ENCODE measurements at places on chromosomes 3 and 15.
A peak's percentile ranks its signal among the peaks of the same experiment; 100 is the strongest.

DNA sequence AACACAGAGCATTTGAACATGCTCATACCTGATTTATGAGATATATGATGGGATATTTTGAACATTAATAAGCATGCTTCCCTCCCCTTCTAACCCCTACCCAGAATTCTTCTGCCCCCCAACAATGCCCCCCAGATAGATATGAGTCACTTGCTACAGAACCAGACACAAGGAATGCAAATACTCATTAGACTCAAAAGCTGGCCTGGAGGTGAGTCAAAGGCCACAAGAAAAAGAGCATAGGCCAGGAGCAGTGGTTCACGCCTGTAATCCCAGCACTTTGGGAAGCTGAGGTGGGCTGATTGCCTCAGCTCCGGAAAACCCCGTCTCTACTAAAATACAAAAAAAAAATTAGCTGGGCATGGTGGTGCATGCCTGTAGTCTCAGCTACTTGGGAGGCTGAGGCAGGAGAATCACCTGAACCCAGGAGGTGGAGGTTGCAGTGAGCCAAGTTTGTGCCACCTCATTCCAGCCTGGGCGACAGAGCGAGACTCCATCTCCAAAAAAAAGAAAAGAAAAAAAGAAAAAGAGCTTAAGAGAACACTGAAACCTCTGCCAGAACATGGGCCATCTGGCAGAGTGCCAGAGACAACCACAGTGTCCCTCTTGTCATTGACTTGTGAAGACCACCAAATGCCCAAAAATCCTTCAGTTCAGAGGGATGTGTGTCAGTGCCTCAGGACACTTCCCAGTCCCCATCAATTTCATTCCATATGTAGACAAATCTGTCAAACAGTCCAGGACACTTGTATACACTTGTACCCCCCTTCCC, 3.9 kb upstream of the SH3GL3 start:
- no peak for DNase-seq

- DNase-seq: peak; percentile 85
These were observed at the start of gene MBNL1 for GRCh38 chr3:152268555-152269055. Gene MBNL1, plus strand, starts transcription at chr3:152268929. Its CDS starts 31,265 bp downstream, at chr3:152300194.

GRCh38 chr3:160956785-160957184, 148.4 kb downstream of the B3GALNT1 start:
- no peak for DNase-seq

- no peak for DNase-seq
These were observed 9.3 kb downstream of the IRAK2 start for GRCh38 chr3:10173926-10174435.

DNA sequence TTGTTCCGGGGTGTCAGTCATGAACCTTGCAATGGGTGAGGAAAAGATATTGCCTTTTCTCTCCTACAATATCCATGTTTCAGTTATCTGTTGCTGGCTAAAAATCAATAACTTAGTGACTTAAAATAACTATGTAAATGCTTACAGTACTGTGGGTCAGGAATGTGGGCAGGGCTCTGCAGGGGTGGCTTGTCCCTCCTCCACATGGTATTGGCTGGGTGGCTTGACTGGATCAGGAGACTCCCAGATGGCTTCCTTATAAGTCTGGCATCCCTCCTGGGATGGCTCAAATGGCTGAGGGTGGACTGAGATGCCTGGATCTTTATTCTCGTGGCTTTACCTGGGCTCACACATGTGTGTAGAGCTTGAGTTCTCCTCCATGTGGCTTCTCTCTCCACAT, 47.5 kb downstream of the GTPBP8 start:
- DNase-seq: no peak

- no peak for DNase-seq
These were observed 159.5 kb downstream of the SPATA16 start for GRCh38 chr3:172981407-172981983.

DNA sequence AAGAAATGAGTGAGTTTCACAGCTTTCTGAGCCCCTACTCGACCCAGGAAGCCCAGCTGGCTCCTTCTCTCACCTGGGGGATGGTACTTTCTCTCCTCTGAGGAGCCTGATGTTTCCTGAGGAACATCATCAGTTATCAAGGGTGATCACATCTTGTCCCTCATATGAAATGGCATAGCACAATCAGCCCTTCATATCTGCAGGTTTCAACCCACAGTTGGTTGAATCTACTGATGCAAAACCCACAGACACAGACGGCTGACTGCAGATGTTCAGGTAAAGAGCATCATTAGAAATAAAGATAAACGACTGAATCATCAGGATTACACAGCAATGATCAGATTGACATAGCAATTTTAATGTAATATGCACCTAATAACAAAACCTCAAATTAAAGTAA, 93.6 kb upstream of the OSTN start:
- DNase-seq: no peak

DNA sequence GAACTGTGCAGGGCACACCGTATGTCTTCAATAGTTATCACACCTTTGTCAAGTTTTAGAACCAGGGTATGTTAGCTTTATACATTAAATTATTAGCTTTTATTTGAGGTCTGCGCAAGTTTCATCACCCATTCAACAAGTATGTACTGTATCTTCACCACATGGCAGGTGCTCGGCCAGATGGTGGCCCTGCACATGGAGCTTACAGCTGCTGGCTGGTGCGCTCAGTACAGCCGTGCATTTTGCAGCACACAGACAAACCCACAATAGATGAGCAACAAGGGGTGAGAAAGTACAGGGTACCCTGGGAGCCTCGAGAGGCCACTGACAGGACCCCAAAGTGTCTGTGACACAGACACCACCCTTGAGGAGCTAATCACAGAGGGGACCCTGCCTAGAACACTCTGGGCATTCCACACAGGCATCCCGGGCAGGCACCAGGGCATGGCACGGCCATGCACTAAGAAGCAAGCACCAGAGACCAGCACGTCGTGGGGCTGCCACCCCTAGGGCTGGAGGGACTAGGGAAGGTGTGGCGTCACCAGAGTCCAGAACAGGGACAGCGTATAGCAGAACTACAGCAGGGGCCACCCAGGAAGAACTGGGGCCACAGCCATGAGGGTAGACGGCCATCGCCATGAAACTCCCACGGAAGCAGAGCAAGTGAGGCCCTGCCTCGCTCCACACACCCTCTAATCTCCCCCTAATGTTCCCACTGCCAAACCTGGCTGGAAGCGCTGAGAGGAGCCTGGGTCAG, 27.4 kb downstream of the ZXDC start:
- no peak for DNase-seq

DNA sequence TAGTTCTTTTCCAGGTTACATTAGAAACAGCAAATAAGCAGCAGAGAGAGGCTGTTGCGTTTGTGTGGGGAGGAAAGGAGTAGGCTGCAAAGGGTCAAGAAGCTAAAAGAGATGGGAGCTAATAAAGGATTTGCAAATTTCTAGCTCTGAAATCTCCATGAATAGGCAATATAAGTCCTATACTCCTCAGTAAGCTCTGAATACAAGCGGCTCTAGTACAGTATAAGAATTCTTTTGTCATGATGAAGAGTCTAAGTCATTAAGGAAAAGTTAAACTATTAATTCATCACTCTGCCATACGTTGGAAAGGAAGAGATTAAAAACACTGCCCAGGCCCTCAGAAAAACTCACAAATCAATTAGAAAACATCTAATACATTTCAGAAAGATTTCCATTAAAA, 59.3 kb downstream of the CEP152 start:
- DNase-seq: no peak

- no peak for DNase-seq
These were observed 19.3 kb upstream of the SLTM start for GRCh38 chr15:58952751-58953150.

DNA sequence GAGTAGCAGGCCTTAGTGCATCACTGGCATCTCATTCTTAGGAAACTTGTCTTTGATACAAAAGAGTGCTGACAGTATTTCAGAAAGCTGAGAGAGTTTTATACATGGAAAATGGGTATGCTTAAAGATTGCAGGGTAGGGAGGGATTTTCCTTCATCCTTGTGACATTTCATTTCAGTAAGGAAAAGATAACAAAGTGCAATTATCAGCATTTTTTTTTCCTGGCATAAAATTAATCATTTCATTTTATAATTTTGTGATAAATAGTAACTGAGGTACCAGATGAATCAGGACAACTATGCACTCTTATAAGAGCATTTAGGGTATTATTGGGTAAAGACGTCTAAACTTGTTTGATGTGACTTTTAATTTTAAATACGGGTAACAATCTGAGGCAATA, 10.3 kb downstream of the KBTBD8 start:
- DNase-seq: no peak

- DNase-seq: no peak
These were observed 326.6 kb upstream of the PROK2 start for GRCh38 chr3:72111265-72112205.

DNA sequence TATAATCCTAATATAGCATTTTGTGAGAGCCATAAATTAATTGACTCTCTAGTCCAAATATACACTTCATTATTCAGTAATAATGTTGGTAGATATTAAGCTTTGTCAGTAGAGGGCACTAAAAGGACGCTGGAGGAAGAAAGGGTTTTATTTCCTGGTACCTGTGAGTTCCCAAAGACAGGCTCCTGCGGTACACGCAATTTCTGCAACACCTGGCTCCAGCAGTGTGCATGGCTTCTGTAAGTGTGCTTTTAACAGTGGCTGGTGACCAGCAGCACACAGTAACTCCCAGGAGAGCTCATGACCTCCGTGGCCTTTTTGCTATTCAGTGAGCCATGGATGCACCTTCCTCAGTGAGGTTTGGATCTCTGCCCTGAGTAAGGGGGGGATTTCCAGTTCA, 338.3 kb upstream of the ZNF385D start:
- DNase-seq: peak; percentile 6

DNA sequence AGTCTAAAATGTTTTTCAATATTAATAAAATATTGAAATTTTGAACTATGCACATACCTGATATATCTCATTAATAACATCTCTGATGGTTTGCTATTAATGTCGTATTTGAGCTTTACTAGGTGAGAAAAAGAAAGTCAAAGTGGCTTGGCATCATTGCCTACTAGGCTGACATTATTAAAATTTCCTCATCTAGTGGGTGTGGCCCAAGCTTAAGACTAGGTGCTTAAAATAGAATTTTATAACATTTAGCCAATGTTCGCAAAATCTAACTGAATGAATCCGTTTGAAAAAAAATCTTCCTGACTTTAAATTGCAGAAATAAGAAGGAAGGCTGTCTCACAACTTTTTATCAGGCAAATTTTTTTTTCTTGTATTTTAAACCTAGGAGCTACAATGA, 46.1 kb downstream of the ABI3BP start:
- DNase-seq: no peak

GRCh38 chr3:159832024-159832423, 156.6 kb upstream of the IL12A start:
- no peak for DNase-seq

DNA sequence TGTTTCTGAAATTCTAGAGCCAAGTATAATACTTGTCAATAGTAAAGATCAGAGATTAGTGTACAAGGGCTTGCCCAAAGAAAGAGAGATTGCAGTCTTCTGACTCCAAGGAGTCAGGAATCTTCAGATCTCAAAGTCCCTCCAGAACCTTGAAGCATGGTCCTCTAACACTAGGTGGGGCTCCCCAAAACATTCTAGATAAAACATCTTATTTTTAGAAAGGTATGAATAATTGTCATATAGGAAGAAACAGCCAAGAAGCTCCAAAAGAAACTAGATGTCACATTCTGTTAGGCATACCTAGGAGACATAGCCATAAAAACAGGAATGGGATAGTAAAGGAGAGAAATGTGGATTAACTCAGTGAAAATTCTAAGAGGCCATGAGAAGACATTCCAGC, 10.7 kb downstream of the MUC13 start:
- DNase-seq: no peak

DNA sequence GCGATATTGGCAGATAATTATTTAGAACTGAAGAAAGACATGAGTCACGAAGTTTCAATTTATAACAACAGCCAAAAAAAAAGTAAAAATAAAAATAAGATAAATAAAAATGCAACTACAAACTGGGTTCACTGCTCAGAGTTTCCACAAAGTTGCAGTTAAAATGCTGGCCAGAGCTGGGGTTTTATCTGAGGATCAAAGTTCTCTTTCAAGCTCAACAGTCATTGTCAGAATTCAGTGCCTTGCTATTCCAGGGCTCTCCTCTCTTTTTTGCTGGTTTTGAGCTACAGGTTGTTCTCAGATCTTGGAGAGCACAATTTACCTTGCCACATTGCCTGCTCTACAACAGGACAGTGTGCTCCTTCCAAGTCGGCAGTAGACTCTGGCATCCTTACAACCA, 60.1 kb downstream of the PYDC2 start:
- no peak for DNase-seq

DNA sequence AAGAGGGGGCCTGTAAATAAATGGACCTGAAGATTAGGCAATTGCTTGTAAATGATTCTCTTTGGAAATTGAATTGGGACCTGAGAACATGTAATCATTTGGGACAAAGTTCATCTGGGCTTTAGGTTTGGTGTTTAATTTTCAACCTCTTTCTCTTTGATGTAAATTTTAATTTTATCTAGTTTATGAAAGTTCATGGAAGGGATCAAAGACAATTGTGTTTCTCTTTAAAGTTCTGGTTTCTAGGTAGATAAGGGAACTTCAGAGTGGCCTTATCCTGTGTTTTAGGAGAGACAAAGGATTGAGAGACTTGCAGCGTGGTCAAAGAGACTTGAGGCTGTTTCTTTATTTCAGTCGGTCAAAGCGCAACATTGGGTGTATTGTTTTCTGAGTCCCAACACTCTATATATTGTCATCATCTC, 1108.3 kb downstream of the TBL1XR1 start:
- no peak for DNase-seq

DNA sequence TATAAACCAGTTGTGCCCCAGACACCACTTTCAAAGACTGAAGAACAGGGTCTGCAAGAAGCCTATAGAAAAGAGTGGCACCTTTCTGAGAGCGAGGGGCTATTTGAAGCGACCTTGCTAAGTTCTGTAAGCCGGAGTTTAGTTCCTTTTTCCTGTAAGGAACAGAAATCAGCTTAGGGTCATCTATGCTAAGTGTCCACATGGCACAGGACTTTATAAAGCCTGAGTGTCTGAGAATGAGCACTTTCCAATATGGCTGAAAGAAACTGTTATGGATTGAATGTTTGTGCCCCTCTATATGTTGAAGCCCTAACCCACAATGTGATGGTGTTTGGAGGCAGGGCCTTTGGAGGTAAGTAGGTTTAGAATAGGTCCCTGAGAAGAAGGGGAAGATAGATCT, 4.0 kb upstream of the A4GNT start:
- DNase-seq: no peak

DNA sequence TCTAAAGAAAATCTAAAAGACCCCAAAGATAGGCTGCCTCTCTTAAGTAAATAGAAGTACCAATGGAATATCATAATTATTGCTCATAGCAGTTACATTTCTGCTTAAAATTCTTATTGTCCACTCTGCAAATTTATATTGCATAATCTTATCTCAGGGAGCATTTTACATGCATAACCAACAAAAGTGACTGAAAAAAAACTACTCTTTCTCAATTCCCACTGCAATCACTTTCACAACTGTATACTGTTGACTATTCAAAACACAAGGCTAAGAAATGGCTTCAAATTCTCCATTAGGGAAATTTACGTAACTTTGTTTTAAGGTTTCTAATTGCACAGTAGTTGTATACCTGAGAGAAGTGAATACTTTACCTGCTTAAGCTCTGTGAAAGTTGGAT, 56.3 kb downstream of the HMG20A start:
- DNase-seq: no peak

GRCh38 chr15:95595759-95596158, 734.7 kb upstream of the NR2F2 start:
- DNase-seq: no peak

All from SK-N-SH (cell line).